Stimulated activated naive CD8-positive, alpha-beta T cell treated with anti-CD3 and anti-CD28 coated beads, Interleukin-15, Interleukin-2, amounts not matched to agents 100 U/mL and 50 U/mL, for 24 hours (primary cell): ENCODE measurements at places on chromosomes 5 and 9.

DNA sequence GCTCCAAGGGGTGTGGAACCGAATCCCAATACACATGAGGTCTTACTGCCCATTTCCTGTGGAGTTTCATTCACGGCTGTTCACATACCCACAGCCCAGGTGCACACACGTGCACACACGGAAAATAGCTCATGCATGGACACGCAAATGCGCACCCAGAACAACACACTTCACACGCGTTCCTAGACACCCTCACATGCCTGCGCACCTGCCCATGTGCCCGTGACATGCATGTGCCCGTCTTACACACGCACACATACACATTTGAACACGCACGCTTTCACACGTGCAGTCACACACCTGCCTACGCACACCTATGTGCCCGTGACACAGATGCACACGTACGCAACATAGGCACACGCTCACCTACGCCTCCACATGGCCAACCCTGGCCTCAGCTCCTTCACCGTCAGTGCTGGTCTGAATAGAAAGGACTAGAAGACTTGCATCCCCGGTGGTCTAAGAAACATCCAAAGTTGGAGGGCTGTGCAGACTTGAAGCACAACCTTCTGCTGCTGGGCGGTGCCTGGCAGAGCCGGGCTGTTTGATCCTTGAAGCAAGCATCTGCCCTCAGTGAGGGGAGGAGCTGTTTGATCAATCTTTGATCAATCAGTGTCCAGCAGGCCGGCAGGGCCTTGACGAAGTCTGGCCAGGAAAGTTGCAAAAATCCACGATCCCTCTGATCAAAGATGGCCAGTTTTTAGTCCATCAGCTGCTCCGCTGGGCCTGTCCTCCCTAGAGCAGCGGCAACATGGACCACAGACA lies 164.7 kb downstream of the OLFM1 start:
- no peak for DNase-seq

GRCh38 chr9:36218011-36218410 lies 27.3 kb downstream of the CLTA start:
- no peak for DNase-seq

DNA sequence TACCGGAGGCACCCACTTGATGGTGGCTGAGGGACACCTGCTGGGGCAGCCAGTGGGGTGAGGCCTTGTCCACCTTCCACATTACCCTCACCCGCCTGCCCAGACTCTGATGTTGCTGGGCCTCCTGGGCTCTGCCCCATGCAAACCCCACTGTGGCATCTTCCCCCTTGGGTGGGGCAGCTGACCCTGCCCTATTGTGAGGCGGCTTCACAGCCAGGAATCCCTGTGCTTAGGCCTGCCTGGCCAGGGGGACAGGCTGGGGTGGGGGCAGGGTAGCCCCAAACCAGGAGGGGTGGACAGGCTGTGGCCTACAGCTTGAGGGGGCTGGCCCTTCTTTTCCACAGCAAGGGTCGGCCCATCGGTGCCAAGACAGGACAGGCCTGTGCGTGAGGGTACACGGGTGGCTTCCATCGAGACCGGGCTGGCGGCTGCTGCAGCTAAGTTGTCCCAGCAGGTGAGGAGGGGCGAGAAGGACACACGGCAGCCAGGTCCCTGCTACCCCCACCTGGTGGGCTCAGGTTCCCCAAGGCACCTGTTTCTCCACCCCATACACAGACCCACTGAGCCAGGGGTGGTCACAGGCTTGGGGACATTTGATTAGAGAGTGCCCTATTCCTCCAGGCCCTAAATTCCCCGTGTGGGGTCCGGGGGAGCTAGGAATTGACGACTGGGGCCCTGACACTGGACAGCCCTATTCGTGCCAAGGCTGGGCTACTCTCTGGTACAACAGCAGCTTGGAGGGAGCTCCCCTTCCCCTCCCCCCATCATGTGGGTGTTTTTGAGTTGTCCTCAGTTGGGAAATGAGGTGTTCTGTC lies 99.2 kb downstream of the PHF2 start:
- peak; percentile 1 for DNase-seq

DNA sequence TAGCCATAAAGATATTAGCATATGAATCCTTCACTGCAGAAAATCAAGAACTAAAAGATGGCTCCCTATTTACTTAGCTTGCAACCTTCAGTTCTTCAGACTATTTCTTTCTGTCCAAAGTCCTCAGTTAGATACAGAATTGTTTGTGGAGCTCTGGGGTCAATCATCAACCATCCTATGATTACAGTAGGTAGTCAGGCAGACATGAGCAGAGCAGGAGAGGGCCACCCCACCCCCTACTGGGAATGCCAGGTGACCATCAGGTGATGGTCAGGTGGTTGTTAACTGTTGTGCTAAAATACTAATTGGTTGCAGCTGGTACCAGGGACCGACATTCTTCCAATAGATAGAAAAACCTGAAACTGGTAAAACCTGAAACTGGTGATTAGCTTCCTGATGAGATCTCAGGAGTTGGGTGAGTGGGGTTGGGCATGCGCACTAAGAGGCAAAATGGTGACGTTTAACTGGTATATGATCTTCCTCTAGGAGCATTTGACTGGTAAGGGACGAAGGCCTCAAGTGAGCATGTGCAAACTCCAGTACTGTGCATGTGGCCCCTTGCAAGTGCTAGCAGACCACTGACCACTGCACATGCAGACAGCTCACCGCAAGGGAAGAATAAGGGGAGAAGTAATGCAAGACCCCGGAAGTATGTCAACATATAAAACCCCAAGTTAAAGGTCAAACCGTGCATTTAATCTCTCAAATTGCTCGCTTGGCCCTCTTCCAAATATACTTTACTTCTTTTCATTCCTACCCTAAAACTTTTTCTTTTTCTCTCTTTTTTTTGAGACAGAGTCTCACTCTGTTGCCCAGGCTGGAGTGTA lies 13.6 kb downstream of the C9orf57 start:
- no peak for DNase-seq

- DNase-seq: no peak
Measured at GRCh38 chr5:139886213-139886612, 90.6 kb downstream of the PSD2 start.

DNA sequence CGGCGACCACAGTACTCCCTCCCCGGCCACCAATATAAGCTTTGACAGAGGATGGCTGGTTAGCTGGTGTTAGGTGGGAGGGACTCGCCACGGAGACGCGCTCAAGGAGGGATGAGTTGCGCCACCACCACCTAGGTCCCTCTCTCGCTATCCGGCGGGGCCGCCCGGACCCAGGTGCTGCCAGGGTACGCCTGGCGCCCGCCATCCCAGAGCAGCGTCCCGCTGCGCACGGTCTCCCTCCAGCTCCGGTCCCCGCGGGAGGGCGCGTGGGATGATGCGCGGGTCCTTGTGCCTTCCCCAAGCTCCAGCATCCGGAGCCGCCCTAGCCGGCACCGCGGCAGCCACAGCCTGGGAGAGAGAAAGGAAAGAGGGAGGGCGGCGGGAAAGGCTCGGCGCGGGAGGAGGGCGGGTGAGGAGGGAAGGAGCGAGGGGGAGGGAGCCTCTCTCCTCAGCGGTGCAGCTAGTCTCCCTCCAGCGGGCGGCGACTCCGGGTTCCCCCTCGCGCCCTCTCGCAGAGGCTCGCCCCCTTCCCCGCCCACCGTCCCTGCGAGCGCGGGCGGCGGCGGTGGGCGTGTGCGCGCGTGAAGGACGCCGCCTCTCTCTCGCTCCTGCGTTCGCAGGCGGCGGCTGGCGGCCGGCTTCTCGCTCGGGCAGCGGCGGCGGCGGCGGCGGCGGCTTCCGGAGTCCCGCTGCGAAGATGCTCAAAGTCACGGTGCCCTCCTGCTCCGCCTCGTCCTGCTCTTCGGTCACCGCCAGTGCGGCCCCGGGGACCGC lies at the start of gene CAMK4:
Gene CAMK4 (plus strand): TSS at position 598 of the 774 bp plus-strand sequence. CDS start 100 bp downstream, at position 698.
- peak; percentile 74 for DNase-seq
